ENCODE measurements at places on chromosomes 5 and 9. TPM values are rescaled to one million over a fixed set of nuclear protein-coding genes. Genes with fewer than 3 reads are reported as not detected.

DNA sequence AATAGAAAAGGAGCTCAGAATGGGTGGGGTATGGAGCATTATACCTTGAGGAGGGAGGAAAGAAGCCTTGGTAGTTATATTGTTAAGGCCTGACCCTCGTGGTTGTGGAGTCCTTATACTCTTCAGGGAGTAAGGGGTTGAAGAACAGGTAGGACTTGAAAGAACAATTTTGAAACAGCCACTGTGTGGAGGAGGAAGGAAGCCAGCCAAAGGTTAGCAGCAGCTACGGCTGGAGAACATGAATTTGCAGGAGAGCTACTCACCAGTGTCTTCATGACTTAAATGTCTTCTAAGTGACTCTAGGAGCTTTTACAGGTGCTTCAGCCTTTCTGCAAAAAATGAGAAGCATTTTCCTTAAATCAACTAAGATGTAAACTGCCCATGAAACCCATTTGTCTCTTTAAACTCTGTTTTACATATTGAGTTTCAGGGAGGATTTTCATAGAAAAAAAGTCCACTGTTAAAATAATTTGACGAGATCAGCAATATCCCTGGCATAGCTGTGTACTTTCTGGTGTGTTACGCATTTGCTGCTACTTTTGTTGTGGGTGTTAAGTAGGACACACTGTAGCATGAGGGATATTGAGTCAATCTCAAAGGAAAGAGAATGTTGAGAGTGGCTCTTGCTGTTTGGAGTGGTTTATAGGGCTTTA, 110.6 kb upstream of the ELL2 start:
- DNase-seq, result no peak
- peaks cover 20% of the 10 kb centered on the region for H3K36me3 ChIP-seq
- peak overlapping the region; percentile 25 for H3K27ac ChIP-seq
- H3K27me3 ChIP-seq, result peaks cover 1% of the 10 kb centered on the region

DNA sequence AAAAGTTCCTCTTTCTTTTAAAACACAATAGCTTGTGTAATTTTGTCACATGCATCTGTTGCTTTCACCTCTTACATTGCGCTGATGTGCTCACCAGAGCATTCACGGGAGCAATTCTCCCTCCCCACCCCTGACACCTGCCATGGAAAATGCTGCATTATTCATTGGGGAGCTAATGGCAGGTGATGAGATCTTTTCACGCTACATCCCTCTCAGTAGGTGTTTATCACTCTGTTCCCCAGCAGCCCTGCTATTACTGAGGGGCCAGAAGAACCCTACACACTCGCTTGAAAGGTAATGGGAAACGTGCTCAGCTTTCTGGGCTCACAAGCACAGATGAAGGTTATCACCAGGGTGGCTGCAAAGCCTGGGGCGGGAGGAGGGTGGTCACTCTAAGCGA, 398.0 kb downstream of the PSAT1 start:
- peaks cover 8% of the 10 kb centered on the region for H3K36me3 ChIP-seq
- peaks cover 2% of the 10 kb centered on the region for H3K27me3 ChIP-seq
- no peak for DNase-seq
- H3K4me1 ChIP-seq, result peaks cover 77% of the 10 kb centered on the region
- no peak overlapping the region for H3K4me3 ChIP-seq

- peaks cover 1% of the 10 kb centered on the region for H3K27me3 ChIP-seq
- DNase-seq, result no peak
- no peak overlapping the region for H3K27ac ChIP-seq
- H3K36me3 ChIP-seq, result peaks cover 61% of the 10 kb centered on the region
- no peak overlapping the region for H3K4me3 ChIP-seq
Measured at GRCh38 chr9:5536684-5537083, 26.4 kb downstream of the PDCD1LG2 start.

DNA sequence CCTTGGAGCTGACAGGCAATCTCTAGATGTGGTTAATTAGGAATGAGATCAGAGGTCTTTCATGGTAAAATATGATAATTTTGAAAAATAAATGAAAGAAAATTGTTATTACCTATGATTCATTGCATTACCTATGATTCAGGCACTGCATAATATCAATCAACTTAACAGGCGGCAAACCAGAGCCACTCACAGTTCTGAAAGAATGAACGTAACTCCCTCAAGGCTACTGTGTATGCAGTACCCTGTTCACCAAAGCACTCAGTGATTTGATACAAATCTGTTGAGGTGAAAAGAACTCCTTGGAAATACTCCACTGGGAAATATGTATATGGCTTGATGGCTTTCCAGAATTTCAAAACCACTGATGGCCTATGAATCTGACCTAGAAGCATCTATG, 398.9 kb downstream of the ACTL7B start:
- DNase-seq, result no peak
- H3K27me3 ChIP-seq, result peaks cover 2% of the 10 kb centered on the region
- no peak overlapping the region for H3K27ac ChIP-seq
- H3K4me3 ChIP-seq, result no peak overlapping the region

Gene PLPP6
- 6.6 TPM for total RNA-seq

- no peaks in the 10 kb centered on the region for H3K27me3 ChIP-seq
- no peak overlapping the region for H3K4me3 ChIP-seq
Measured at GRCh38 chr9:90504486-90504885, 138.1 kb downstream of the DIRAS2 start.

Gene PTPA
- 172 TPM for total RNA-seq

- H3K4me1 ChIP-seq, result no peaks in the 10 kb centered on the region
- no peak overlapping the region for H3K27ac ChIP-seq
- peaks cover 3% of the 10 kb centered on the region for H3K27me3 ChIP-seq
- no peaks in the 10 kb centered on the region for H3K36me3 ChIP-seq
Measured at GRCh38 chr9:108351571-108351970, 504.2 kb downstream of the ACTL7B start.

- DNase-seq, result peak; percentile 40
- no peak overlapping the region for H3K4me3 ChIP-seq
- H3K4me1 ChIP-seq, result peaks cover 34% of the 10 kb centered on the region
- H3K36me3 ChIP-seq, result no peaks in the 10 kb centered on the region
- H3K27ac ChIP-seq, result no peak overlapping the region
Measured at GRCh38 chr5:38434966-38435705, 121.3 kb downstream of the LIFR start.

GRCh38 chr5:4817767-4818166, 322.4 kb upstream of the ADAMTS16 start:
- no peaks in the 10 kb centered on the region for H3K36me3 ChIP-seq
- no peak for DNase-seq
- no peaks in the 10 kb centered on the region for H3K4me1 ChIP-seq
- H3K4me3 ChIP-seq, result no peak overlapping the region
- H3K27ac ChIP-seq, result no peak overlapping the region

DNA sequence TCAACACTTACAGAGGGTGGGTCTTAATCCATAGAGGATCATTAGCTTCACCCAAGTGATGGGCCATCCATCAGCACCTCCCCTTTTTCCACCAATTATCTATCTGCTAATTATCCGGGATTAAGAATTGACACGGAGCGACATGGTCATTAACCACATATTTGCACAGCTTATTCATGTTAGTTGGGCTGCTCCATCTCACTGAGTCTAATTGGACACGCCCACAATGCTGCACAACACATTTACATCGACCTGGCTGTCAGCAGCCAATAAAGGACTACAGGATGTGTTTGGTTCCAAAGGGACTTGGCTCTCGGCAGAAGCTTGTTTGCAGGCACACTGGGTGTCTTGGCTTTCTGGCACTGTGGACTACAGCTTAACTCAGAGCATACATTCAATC, 21.6 kb downstream of the FOXE1 start:
- peaks cover 48% of the 10 kb centered on the region for H3K4me1 ChIP-seq
- no peak overlapping the region for H3K27ac ChIP-seq
- no peaks in the 10 kb centered on the region for H3K36me3 ChIP-seq
- no peak overlapping the region for H3K4me3 ChIP-seq

DNA sequence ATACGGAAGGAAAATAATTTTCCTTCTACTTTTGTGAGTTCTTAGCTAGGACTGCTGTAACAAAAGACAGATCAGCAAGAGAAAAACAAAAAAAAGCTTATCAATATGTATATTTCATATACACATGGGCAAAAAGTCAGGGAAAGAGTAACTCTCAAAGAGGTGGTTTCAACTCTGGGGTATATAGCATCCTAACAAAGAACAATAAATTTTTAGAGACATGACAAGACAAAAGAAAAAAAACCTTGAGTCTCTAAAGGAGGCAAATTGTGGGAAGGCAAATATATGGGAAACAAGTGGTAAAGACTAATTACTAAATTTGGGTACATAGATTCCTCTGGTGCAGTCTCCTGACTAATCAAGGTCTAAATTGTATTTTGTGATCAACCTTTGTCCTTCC, 93.2 kb downstream of the C5orf15 start:
- no peak overlapping the region for H3K27ac ChIP-seq
- H3K36me3 ChIP-seq, result no peaks in the 10 kb centered on the region
- no peak for DNase-seq
- peaks cover 23% of the 10 kb centered on the region for H3K4me1 ChIP-seq

Gene KIF4B
- total RNA-seq, result 0.13 TPM

- peak overlapping the region; percentile 79 for H3K4me3 ChIP-seq
- peak; percentile 59 for DNase-seq
- peak overlapping the region; percentile 78 for H3K27ac ChIP-seq
- no peaks in the 10 kb centered on the region for H3K27me3 ChIP-seq
Measured at GRCh38 chr5:145056800-145057199, 778.3 kb downstream of the PRELID2 start.

Gene PRR7
- 8.9 TPM for total RNA-seq

DNA sequence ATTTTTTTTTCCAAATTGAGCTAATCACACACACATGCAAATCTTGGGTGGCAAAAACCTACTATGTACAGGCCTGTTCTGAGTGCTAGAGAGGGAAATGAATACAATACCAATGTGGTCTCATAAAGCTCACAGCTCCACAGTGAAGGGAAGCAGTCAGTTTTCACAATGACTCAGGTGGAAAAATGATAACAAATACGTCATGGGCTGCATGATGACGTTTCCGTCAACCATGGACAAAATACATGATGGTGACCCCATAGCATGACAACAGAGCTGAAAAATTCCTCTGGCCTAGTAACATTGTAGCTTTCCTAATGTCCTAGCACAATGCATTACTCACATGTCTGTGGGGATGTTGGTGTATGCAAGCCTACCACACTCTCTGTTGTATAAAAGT, 252.5 kb downstream of the TRIM32 start:
- H3K27me3 ChIP-seq, result peaks cover 3% of the 10 kb centered on the region
- no peak overlapping the region for H3K4me3 ChIP-seq
- H3K36me3 ChIP-seq, result no peaks in the 10 kb centered on the region
- H3K4me1 ChIP-seq, result peaks cover 6% of the 10 kb centered on the region
- H3K27ac ChIP-seq, result no peak overlapping the region
- DNase-seq, result no peak

- no peak overlapping the region for H3K27ac ChIP-seq
- no peaks in the 10 kb centered on the region for H3K4me1 ChIP-seq
- no peaks in the 10 kb centered on the region for H3K27me3 ChIP-seq
- no peak overlapping the region for H3K4me3 ChIP-seq
Measured at GRCh38 chr9:117487555-117488175, 72.8 kb upstream of the ASTN2 start.

GRCh38 chr9:71783120-71783523, 14.8 kb upstream of the CEMIP2 start:
- DNase-seq, result no peak
- peaks cover 7% of the 10 kb centered on the region for H3K27me3 ChIP-seq
- H3K36me3 ChIP-seq, result no peaks in the 10 kb centered on the region
- H3K27ac ChIP-seq, result no peak overlapping the region

DNA sequence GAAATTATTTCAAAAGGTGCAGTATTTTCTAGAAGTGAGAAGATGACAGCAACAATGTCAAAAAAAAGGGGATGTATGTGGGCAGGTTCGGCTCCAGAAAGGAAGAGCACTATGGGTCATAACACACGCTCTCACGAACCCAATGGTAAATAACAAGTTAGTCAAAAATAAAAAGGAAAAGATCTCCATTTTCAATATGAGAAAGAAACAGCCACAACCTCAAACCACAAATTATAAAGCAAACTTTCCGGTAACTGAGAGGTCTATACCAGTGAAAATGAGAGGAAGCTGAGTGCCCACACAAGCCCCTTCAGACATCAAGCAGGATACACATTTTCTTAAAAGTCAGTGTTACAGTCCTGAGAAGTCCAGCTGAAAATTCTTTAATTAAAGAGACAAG, 398.5 kb upstream of the RPS23 start:
- H3K27ac ChIP-seq, result no peak overlapping the region
- DNase-seq, result no peak

Gene EIF4E1B
- total RNA-seq, result not detected

DNA sequence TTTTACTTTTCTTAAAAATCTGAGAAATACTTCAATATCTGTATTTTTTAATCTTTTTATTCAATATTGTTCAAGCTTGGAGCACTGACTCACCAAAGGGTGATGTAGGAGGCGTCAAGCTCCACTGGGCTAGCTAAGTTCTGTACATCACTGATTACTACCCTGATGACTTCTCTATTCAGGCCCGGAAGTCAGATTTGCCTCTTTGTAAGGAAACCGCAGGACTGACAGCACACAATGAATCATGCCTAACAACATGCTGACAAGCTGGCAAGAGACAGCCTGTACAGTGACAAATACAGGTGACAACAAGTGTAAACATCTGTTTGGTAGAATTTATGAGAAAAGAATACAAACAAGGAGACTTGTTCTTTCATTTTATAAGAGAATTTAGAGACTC, 627.9 kb upstream of the RORB start:
- no peaks in the 10 kb centered on the region for H3K36me3 ChIP-seq
- DNase-seq, result peak; percentile 0
- H3K27ac ChIP-seq, result no peak overlapping the region
- H3K4me3 ChIP-seq, result no peak overlapping the region
- H3K4me1 ChIP-seq, result no peaks in the 10 kb centered on the region

GRCh38 chr9:68546596-68547390, 6.1 kb upstream of the TMEM252 start:
- peaks cover 1% of the 10 kb centered on the region for H3K27me3 ChIP-seq
- DNase-seq, result no peak
- no peaks in the 10 kb centered on the region for H3K4me1 ChIP-seq
- H3K27ac ChIP-seq, result no peak overlapping the region

- no peak for DNase-seq
- peaks cover 98% of the 10 kb centered on the region for H3K4me1 ChIP-seq
- no peaks in the 10 kb centered on the region for H3K27me3 ChIP-seq
- H3K27ac ChIP-seq, result peak overlapping the region; percentile 83
Measured at GRCh38 chr5:53006911-53007890, 18.0 kb downstream of the ITGA2 start.

GRCh38 chr5:175897285-175897684, 25.9 kb downstream of the CPLX2 start:
- H3K27me3 ChIP-seq, result peaks cover 35% of the 10 kb centered on the region
- H3K36me3 ChIP-seq, result no peaks in the 10 kb centered on the region
- no peak overlapping the region for H3K27ac ChIP-seq
- DNase-seq, result no peak
- H3K4me1 ChIP-seq, result no peaks in the 10 kb centered on the region

GRCh38 chr5:106312360-106312759, 1358.4 kb downstream of the EFNA5 start:
- no peaks in the 10 kb centered on the region for H3K27me3 ChIP-seq
- no peak for DNase-seq
- no peaks in the 10 kb centered on the region for H3K4me1 ChIP-seq
- no peaks in the 10 kb centered on the region for H3K36me3 ChIP-seq
- H3K27ac ChIP-seq, result no peak overlapping the region
- H3K4me3 ChIP-seq, result no peak overlapping the region

All from HFFc6 (cell line).